ENCODE measurements at places on chromosomes 7 and 10.

DNA sequence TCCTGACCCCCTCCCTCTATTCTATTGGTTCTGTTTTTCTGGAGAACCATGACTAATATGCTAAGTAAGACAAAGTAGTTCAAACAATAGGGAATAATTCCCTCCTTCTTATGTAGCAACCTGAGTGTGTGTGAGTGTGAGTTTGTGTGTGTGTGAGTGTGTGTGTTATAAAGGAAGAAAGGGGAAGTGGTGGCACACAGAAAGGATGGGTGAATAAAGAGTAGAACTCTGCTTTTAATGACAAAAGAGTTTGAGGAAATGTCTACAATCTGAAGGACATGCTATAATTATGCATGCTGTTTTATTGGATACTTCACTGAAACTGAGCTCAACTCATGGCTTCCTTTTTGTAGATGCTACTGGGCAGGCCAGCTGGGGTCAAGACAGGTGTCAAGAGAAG is 489.5 kb downstream of the REEP3 start:
- no peak for DNase-seq

DNA sequence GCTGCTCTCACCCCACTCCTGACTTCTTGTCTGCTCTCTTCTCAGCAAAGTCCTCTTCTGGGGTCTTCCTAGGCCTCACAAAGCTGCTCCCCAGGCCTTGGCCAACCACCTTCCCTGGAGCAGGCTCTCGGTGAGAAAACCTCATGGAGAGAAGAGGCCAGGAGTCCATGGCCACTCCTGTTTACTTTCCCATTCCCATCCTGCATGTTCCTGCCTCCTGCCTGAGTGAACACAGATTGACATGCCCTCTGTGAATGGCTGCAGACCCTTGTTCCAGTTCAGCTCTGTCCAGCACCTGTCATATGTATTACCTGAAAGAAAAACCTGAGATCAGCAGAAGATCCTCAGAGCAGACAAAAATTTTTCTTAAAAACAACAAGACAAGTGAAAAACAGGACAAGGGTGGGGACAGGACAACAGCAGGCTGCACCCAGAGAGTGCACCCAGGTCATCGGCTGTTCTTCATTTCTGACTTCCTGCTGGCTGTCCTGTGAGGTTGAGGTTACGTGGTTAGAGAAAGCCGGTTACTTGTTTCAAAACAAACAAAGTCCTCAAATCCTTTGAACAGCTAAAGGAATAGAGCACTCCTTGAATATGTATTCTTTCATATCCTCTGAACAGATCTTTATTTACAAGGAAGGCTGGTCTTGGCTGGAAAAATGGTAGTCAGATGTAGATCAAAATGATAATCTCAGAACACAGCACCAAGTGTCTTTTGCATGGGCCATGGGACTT is 34.0 kb upstream of the DLD start:
- DNase-seq: no peak

- DNase-seq: peak; percentile 39
Observed at GRCh38 chr10:76649723-76650127, 987.9 kb downstream of the KCNMA1 start.

- no peak for DNase-seq
Observed at GRCh38 chr10:91381257-91381891, 28.8 kb upstream of the HECTD2 start.
